NCI-H1092 treated with DMSO at 0.1 percent for 48 hours (cell line): ENCODE measurements at places on chromosomes 6 and 20.

DNA sequence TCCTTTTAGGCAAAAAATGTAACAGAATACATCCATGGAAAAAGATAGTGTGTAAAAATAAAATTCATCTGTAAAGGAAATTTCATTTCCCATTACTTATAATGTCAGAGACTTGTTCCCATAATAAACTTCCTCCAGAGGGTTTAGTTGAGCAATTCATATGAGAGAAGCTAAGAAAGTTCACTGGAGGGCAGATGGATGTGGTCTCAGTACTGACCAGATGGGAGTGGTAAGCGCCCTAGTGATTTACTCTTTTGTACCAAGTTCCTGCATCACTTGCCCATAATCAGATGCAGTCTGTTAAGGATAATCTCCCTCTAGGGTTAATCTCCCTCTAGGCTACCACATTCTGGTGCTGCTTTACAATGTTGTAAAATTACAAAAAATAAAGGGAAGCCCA lies 61.7 kb downstream of the ESF1 start:
- no peak for DNase-seq

DNA sequence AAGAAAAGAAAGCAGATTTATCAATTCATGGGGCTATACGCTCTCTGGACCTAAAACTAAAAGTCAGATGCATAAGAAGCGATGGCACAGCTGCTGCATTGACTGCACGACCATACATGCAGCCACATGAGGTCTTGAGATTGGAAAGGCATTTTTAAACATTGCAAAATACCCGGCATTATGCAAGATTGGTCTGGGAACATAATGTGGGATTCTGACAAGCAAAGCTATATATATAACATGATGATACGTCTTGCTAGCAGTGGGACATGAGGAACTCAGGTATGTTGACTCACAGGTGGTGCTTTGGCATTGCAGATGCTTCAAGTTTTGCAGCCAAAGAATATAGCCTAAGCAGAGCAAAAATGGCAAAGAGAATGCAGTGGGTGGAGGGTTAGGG lies 55.1 kb downstream of the SAMD3 start:
- DNase-seq, result no peak

GRCh38 chr6:90062051-90062450 lies 167.8 kb downstream of the GJA10 start:
- DNase-seq, result no peak

DNA sequence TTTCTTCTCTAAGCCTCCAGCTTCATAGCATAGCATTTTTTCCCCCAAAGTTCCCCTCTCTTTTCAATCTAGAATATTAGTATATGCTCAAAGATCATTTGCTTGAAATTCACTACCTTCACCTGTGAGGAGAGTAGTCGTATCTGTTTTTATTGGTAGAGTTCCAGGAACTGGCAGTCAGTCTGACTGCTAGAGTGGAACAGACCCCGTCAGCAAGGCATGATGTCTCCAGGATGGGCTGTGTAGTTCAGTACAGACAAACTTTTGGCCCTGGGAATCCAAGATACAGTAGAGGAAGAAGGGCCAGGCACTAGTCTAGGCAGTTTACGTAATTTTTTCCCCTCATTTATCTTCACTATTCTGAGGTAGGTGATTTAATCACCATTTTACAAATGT lies 29.1 kb downstream of the RALY start:
- DNase-seq, result no peak
